Esophagus muscularis mucosa (tissue), 4 donors: ENCODE measurements at places on chromosomes 2 and 18. TPM values are rescaled to one million over a fixed set of nuclear protein-coding genes. Genes with fewer than 3 reads are reported as not detected.

GRCh38 chr18:35000457-35000856, 40.8 kb upstream of the MAPRE2 start:
- no peak overlapping the region for H3K27ac ChIP-seq
- no peak overlapping the region for H3K4me3 ChIP-seq
- H3K4me1 ChIP-seq, result peaks cover 11% of the 10 kb centered on the region
- no peaks in the 10 kb centered on the region for H3K27me3 ChIP-seq

- H3K36me3 ChIP-seq, result no peaks in the 10 kb centered on the region
- DNase-seq, result no peak
- peaks cover 28% of the 10 kb centered on the region for H3K4me1 ChIP-seq
Observed at GRCh38 chr2:37877457-37878315, 47.4 kb upstream of the RMDN2 start.

DNA sequence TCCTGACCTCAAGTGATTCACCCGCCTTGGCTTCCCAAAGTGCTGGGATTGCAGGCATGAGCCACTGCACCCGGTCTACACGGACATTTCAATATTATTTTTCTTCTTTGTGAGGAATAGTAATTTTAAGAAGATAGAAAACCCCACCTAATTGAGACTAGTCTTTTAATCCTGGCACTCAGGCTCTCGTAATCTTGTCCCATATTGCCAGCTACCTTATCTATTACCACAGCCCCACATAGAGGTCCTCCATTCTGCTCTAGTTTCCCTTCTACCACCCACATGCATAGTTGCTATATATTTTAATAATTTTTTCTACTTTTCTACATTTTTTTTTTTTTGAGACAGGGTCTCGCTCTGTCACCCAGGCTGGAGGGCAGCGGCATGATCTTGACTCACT, 9.5 kb upstream of the USP14 start:
- no peaks in the 10 kb centered on the region for H3K4me1 ChIP-seq
- H3K27ac ChIP-seq, result no peak overlapping the region
- no peak for DNase-seq
- no peak overlapping the region for H3K4me3 ChIP-seq
- H3K36me3 ChIP-seq, result no peaks in the 10 kb centered on the region

- H3K4me1 ChIP-seq, result peaks cover 62% of the 10 kb centered on the region
- no peak overlapping the region for H3K4me3 ChIP-seq
- H3K27ac ChIP-seq, result peak overlapping the region; percentile 5
- no peaks in the 10 kb centered on the region for H3K36me3 ChIP-seq
Observed at GRCh38 chr2:10407841-10408648, 40.1 kb downstream of the ODC1 start.

- no peak overlapping the region for H3K27ac ChIP-seq
- no peak for DNase-seq
- no peak overlapping the region for H3K4me3 ChIP-seq
- no peaks in the 10 kb centered on the region for H3K4me1 ChIP-seq
Observed at GRCh38 chr2:121804997-121805765, 49.7 kb downstream of the TSN start.

DNA sequence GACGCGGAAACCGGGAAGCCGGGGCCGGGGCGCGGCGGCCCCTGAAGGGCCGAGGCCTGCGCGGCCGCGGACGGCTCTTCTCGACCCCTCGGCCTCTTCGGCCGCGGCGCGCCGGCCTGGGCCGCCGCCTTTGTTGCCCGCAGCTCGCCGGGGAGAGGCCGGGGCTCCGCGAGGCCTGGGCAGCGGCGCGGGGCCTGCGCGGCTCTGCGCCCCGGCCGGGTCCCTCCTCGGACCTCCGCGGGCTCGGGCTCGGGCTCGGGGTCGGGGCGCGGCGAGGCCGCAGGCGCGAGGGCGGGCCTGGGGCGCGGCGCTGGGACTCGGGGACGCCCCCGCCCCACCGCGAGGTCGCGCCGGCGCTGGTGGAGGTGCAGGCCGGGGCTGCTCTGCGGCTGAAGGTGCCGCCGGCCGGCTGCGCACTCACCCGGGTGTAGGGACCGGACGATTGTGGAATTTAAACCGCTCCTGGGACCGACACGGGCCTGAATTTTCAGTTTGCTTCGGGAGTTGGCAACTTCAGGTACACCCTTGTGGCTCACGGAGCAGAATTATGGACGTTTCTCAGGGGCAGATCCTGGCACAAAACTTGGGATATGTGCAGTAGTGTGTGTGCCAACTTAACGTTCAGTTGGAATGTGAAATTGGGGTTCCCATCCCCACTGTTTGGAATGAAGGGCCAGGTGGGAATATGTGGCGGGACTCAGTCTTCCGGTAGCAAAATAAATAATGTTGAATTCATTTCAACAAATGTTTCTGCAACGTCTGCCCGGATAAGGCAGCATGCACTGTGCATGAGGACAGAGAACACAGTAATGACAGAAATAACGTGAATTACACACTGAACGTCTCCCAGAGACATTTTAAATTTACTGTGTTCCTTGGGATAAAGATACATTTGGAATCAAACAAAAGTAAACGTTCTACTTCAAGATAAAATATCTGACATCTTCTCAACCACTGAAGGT, 787 bp downstream of the SOCS6 start:
- H3K27me3 ChIP-seq, result no peaks in the 10 kb centered on the region
- DNase-seq, result no peak
- no peaks in the 10 kb centered on the region for H3K36me3 ChIP-seq
- H3K4me1 ChIP-seq, result peaks cover 58% of the 10 kb centered on the region

DNA sequence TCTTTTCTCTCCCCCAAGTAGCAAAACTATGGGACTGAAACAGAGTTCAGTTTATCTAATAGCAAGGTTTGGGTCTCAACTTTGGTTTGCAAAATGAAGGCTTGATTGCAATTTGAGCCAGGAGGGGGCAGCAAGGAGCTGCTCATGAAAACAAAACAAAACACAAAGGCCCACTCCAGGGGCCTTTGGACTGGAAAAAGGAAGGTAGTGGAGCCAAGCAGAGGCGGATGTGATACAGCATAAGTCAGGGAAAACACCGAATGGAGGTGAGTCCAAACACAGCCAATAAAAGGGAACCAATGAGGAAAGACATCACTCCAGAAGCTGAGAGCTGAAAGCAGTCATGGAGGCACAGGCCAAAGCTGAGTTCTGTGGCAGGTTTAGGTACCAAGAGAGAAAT, 799.7 kb upstream of the ACVR2A start:
- peaks cover 12% of the 10 kb centered on the region for H3K4me1 ChIP-seq
- H3K27me3 ChIP-seq, result no peaks in the 10 kb centered on the region
- no peak overlapping the region for H3K4me3 ChIP-seq
- DNase-seq, result no peak

GRCh38 chr18:24651434-24651833, 191.0 kb downstream of the HRH4 start:
- no peak overlapping the region for H3K4me3 ChIP-seq
- no peak overlapping the region for H3K27ac ChIP-seq
- H3K4me1 ChIP-seq, result no peaks in the 10 kb centered on the region
- H3K27me3 ChIP-seq, result no peaks in the 10 kb centered on the region
- H3K36me3 ChIP-seq, result no peaks in the 10 kb centered on the region

- H3K4me3 ChIP-seq, result no peak overlapping the region
- H3K36me3 ChIP-seq, result no peaks in the 10 kb centered on the region
- DNase-seq, result no peak
- H3K27ac ChIP-seq, result no peak overlapping the region
- H3K27me3 ChIP-seq, result no peaks in the 10 kb centered on the region
Observed at GRCh38 chr2:31440764-31441163, 26.2 kb upstream of the XDH start.

DNA sequence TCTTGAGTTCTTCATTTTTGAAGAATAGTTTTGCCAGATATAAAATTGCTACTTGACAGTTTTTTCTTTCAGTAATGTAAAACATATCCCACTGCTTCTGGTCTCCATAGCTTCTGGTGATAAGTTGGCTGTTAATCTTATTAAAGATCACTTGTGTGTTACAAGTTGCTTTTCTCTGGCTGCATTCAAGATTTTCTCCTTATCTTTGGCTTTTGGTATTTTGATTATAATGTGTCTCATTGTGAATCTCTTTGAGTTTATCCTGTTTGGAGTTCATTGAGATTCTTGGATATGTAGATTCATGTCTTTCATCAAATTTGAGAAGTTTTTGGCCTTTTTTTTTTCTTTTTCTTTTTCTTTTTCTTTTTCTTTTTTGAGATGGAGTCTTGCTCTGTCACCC, 20.2 kb upstream of the ADNP2 start:
- DNase-seq, result no peak
- H3K27me3 ChIP-seq, result no peaks in the 10 kb centered on the region
- no peak overlapping the region for H3K27ac ChIP-seq

GRCh38 chr18:7512348-7512747, 54.8 kb upstream of the PTPRM start:
- H3K27me3 ChIP-seq, result no peaks in the 10 kb centered on the region
- H3K4me3 ChIP-seq, result no peak overlapping the region
- no peak for DNase-seq
- peaks cover 3% of the 10 kb centered on the region for H3K4me1 ChIP-seq
- no peaks in the 10 kb centered on the region for H3K36me3 ChIP-seq

DNA sequence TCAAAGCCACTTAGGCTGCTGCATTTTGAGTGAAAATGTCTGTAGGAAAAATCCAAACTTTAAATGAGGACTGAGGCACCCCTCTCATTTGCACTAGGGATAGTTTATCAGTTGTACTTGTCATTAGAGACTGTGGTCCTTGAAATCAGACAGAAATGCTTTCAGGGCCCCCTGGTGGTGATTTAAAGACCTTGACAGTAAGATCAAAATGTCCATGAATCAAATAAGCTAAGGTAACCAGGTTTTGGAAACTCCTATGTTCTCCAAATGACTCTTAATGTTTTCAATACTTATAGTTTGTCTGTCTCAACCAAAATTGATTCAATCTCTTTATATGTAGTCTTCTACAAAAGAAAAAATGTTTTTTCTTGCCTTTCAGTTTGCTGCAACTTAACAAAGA, 28.8 kb upstream of the DDX18 start:
- no peak overlapping the region for H3K27ac ChIP-seq
- H3K4me1 ChIP-seq, result no peaks in the 10 kb centered on the region
- no peaks in the 10 kb centered on the region for H3K27me3 ChIP-seq
- no peaks in the 10 kb centered on the region for H3K36me3 ChIP-seq

Gene SGPP2
- total RNA-seq, result 0.63 TPM

Gene LAPTM4A
- 196 TPM for total RNA-seq

Gene GTF3C2
- total RNA-seq, result 27.5 TPM

Gene TXNDC2
- total RNA-seq, result 0.83 TPM

Gene DCTN1
- total RNA-seq, result 188 TPM

Gene TTN
- total RNA-seq, result 10.0 TPM

Gene TMEM17
- 3.8 TPM for total RNA-seq
